ENCODE measurements at places on chromosomes 7 and 10.

DNA sequence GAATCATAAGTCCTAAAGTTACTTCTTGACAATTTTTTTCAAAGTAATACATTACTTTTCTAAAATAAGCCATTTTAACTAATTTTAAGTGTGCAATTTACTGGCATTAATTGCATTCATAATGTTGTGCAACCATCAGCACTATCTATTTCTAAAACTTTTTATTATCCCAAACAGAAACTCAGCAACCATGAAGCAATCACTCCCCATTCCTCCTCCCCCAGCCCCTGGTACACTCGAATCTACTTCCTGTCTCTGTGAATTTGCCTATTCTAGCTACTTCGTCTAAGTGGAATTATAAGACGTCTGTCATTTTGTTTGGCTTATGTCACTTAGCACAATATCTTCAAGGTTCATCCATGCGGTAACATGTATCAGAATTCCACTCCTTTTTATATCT, 84.9 kb downstream of the MKX start:
- no peak for DNase-seq

GRCh38 chr7:131908714-131909113, 352.3 kb upstream of the PODXL start:
- no peak for DNase-seq

DNA sequence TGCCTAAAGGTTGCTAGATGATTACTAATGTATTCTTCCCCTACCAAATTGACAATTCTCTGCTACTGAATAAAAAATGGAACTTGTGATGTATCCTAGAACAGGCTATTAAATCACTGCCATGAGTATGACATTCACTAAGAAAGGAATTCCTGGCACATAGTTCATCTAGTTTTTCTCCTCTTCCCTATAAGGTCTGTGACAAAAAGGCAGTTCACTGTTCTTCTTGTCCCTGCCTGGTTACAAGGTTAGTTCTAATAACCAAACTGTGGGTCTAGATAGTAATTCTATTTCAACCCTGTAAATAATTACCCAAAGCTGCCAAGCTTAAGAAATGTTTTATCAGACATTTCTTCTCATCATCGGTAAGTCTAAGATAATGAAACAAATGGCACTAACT, 245.6 kb downstream of the BICC1 start:
- no peak for DNase-seq

DNA sequence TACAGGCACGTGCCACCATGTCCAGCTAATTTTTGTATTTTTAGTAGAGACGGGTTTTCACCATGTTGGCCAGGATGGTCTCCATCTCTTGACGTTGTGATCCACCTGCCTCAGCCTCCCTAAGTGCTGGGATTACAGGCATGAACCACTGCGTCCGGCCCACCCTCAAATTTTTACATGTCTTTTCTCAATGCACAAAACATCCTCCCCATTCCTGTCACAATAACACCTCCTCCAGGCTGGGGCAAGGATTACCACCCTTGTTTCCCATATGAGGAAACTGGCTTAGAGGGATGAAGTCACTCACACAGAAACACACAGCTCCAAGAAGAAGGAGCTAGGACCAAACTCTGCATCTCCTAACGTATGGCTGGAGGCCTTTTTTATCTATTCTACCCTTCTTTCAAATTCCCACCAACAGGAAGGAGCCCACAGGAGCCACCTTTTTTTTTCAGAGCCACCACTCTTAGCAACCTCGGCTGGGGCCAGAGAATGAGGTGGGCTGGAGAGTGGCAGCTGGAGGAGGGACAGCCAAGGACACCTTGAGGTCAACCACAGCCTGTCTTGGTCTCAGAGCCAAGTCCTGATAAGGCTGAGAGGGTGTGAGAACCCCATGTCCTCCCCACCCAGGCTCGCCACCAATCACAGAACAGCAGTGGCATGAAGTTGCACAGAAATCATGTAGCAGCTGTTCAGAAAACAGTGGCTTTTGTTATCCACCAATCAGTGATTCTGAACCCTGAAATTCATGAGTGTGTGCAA, 113.1 kb upstream of the PDLIM1 start:
- DNase-seq = no peak

DNA sequence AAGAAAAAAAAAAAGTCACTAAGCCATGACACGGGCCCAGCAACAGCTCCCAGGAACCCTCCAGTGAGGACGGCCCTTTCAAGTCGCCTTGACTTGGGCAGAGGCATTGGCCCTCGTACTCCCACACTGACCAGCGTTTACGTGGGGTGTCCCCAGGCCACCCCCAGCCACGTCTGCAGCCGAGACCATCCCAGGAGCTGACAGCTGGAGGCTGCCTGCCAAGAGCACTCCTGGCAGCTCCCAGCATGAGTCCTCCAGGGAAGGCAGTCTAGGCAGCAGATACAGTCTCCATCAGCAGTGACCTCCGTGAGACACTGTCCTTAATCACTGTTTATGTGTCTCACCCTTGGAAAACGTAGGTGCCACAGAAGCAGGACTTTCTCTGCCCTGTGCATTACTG, 86.5 kb downstream of the PROSER2 start:
- DNase-seq = no peak

DNA sequence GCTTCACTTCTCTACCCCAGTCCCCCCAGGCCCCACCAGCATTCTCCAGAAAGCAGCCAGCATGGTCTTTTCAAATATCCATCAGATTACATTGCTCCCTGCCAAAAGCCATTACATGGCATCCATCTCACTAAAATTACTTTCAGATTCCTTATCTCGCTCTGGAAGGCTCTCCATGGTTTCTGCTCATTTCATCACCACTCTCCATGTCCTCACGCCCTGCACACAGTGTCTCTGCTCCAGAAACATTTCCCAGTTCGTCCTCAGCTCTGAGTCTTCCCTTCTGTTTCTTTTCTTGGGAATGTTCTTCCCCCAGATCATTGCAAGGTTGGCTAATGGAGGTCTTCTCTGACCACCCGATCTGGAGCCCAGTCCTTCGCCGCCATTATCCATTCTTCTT, 499.1 kb downstream of the KCNMA1 start:
- no peak for DNase-seq

- DNase-seq = no peak
These were observed 334.4 kb upstream of the NPVF start for GRCh38 chr7:25562673-25563182.

DNA sequence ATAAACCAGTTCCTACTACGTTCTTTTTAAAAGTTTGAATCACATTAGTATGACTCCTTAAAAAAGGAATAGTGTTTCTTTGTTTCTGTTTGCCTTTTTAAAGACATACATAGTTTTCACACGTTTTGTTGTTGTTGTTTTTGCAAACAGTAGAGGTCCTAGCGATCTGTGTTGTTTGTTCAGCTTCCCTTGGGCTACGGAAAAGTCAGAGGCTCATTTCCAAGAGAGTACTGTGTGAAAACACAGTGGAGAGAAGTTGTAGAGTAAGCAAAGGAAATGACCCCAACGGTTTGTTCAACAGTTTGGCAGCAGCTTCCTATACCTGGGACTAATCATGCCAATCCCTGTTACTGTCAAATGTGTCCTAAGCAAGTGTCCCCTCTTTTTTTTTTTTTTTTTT, 87.1 kb upstream of the STEAP1 start:
- DNase-seq = no peak

- no peak for DNase-seq
These were observed 55.7 kb upstream of the OGDHL start for GRCh38 chr10:49817845-49818244.

GRCh38 chr10:78407966-78408365, 374.3 kb downstream of the RPS24 start:
- DNase-seq = no peak

DNA sequence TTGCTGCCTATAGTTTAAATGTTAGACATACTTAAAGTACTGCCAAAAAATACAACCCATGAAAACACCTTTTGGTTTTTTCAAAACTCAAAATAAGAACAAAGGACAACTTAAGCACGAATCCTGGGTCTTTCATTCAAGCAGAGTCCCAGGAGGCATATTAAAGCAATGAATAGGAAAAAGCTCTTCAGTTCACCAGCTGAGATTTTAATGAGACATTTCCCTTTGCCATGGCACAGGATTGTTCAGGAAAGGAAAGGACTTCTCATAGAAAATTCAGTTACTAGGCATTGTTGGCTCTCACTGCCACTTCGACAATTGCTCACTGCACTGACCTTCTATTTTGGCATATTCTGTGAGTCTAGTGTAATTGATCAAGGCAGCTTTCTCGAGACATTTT, 133.5 kb upstream of the FEZF1 start:
- no peak for DNase-seq

DNA sequence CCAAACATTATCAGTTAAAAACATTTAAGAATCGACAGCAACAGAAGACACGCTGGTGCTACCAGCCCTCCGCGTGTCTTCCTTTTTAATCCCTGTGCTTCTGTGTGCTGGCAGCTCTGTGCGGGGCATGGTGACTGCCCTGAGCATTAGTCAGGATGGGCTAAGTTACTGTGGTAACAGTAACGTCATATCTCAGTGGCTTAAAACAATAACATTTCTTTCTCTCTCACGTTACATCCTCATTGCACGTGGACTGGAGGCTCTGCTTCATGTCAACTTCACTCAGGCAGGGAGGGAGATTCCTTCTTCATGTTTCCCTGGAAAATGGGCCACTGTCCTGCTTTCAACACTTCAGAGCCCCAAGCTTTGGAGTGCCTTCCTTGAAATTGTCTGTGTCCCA, 378.5 kb downstream of the CCSER2 start:
- DNase-seq = no peak

- no peak for DNase-seq
These were observed 50.6 kb downstream of the CFTR start for GRCh38 chr7:117530390-117530789.

DNA sequence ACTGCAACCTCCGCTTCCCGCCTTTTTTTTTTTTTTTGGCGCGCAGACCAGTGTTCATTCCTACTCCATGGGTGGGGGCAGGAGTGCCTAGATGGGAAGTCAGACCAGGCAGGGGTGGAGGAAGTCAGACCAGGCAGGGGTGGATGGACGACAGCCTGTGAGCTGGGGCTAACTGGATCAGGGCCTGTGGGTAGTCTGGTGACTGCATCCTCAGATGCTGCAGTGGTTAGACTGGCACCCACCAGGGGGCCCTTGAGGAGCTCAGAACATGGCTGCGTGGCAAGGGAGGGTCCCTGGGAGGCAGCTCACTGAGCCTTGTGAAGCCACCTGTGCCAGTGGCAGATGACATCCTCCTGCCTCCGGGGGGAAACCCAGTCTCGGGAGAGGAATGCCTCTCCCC, 35.1 kb downstream of the RCC1L start:
- DNase-seq = no peak

DNA sequence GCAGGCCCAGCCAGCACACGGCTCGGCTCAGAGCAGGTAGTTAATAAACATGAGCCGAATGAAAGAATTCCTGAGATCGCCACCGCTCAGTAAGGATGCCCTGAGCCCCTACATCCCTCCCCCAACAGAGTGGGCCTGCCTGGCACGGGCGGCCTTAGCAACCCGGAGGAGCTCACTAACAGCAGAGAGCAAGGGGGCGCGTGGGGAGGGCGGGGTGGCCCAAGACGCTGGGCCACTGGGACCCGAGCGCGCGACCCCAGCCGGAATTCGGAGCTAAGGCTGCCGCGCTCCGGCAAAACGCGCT, 403 bp upstream of the ENO4 start:
- DNase-seq = no peak

DNA sequence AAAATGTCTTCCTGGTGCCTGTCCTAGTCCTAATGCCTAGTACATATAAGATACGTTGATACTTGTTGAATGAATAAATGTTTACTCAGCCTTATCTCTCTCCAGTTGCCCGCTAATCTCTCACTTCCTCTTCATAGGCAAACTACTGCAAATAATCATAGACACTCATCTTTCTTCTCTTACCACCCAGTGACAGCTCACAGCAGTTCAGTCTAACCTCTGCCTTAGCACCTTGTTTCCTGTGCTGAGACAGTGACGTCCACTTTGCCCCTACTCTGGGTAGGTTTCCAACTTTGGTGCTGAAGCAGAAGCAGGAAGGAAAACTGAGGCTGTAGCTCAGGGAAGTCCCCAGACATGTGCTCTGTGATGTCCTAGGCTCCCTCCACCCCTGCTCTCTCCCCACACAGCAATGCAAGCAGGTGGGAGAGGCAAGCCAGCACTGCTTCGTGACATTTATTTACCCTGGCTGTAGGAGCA, 45.5 kb upstream of the RHOBTB1 start:
- no peak for DNase-seq

- peak; percentile 64 for DNase-seq
These were observed 936 bp upstream of the TCERG1L start for GRCh38 chr10:131312478-131312836.

GRCh38 chr7:101943306-101943705, 125.9 kb downstream of the CUX1 start:
- no peak for DNase-seq

GRCh38 chr7:124799448-124799847, 33.9 kb upstream of the GPR37 start:
- DNase-seq = no peak

GRCh38 chr7:131190146-131190545, 137.5 kb upstream of the MKLN1 start:
- no peak for DNase-seq

DNA sequence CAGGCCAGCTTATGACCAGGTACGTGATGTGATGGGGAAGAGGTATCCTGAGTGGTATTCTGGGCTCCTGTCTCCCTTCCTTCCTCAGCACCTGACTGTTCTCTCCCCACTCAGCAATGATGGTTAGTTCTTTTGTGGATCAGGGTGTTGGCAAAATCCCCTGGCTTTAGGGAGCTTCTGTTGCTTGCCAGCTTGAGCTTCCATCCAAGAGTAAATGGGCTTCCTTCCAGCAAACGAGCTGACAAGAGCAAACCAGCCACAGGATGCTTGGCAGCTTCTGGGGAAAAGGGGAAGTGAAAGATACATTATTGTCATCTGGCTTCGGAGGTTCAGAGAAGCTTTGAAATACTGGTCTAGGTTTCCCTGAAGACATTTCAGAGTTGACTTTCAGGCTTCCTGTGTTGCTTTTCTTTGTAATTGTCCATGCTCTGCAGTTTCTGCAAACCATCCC, 5.2 kb downstream of the DUSP5 start:
- no peak for DNase-seq

DNA sequence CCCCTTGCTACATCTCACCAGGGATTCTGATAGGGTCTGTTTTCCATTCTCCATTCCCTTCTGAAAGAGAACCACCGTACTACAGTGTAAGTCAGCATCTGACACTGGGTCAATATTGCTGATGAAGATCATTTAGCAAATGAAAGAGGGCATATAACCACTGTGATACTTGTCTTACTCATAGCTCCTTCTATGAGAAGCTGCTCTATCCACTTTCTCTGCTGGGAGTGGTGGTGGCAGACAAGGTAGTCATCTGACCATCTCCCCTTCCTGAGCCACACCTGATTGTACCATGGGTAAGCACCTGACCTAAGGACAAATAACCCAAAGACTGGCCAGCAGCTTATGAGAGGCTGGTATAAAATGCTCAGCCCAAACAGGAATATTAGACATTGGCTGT, 220.4 kb downstream of the DOCK4 start:
- DNase-seq = no peak

All from left kidney (tissue), 8 donors.